Trophoblast cell (in vitro differentiated cells and primary cell): ENCODE measurements at places on chromosomes 5 and 9.

GRCh38 chr5:77302247-77302646 lies 91.8 kb downstream of the PDE8B start:
- no peak for DNase-seq

GRCh38 chr5:139631520-139632165 lies 16.5 kb upstream of the CXXC5 start:
- no peak for DNase-seq

DNA sequence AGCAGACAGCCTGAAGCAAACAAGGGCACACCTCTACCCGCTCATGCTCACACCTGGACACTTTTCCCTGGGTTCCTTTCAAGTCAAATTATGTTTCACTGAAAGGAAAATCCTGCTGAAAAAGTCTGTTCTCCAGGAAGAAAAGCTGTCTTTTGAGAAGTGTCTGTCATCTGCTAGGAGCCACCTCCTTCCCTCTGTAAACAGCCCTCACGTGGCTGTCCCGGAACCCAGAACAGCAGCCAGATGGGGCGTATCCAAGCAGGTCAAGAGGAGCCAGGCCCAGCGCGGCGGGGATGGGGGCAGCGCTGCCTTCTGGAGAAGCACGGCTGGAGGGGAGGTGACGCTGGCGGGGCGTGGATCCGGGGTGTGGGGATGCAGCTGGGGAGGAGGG lies at the start of gene PNPLA7:
Gene PNPLA7, minus strand, starts transcription at position 172 of the 391 bp plus-strand sequence. CDS start 205 bp downstream, outside the sequence.
- DNase-seq: peak; percentile 91

- DNase-seq: no peak
Observed at GRCh38 chr5:170315154-170315553, 17.6 kb upstream of the LCP2 start.

DNA sequence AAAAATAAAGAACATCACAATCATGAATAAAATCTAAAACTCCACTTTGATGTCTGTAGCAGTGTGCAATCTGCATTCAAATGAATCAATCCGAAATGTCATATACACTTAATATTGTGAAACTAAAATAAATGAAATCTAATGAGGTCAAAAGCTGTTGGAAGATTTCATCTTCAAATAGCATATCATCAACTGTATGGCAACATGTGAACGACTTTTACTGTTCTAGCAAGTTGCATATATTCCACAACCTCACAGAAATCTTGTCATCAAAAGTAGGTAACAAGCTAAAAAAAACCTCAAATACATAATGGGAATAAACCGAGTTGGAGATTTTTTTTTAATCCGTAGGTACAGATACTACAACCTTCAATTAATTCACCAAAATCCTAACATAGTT lies 1.2 kb downstream of the PTBP3 start:
- DNase-seq: peak; percentile 28

- peak; percentile 70 for DNase-seq
Observed at GRCh38 chr5:1864896-1865440, 17.8 kb downstream of the IRX4 start.

DNA sequence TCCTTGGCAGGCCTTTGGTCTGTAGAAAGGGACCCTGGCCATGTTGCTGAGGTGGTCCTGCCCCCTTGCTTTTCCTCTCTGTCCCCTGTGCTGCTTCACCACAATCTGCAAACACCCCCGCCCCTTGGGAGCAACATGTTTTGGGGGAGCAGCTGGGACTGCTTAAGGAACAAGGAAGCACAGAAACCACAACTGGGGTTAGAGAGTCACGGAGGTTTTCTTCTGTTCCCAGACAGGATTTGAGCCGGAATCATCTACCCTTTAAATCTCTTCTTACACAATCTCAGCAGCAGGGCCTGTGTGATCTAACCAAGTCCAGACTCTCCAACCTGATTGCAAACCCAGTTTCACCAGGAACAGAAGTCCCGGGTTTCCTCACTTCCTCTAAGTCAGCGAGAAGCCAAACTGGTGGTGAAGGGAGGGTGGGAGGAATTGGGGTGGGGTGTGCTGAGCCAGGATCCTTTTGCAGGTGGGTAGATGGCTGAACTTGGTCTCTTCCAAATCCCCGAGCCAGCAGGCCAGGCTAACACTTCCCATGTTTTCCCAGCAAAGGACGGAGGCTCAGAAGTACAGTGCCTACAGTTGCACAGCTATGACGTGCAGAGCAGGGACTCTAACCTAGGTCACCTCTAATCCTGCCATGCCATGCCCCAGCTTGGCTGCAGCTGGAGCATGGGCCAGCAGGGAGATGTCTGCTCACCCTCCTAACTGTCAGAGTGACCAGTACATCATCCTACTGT lies 25.0 kb downstream of the SH3PXD2B start:
- peak; percentile 53 for DNase-seq

GRCh38 chr5:36206913-36207312 lies 34.8 kb downstream of the NADK2 start:
- DNase-seq: peak; percentile 82

DNA sequence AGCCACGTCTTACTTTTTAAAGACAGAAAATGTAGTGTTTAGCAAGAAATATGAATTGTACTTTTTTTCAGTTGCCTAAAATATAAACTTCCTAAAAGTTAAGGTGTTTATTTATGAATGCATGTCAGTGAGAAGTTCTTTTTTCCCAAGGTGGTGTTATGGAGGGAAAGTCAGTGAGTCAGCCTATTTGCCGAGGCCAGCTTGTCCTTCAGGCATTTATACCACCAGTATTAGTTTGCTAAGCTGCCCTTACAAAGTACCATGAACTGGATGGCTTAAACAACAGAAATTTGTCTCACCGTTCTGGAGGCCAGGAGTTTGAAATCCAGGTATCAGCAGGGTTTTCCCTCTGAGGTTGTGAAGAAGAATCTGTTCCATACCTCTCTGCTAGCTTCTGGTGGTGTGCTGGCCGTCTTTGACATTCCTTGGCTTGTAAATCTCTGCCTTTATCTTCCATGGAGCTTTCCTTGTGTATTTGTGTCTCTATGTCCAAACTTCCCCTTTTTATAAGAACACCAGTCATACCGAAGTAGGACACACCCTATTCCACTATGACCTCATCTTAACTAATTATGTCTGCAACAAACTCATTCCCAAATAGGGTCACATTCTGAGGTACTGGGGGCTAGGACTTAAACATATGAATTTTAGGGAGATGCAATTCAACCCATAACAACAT lies 38.4 kb downstream of the PRKACG start:
- no peak for DNase-seq

GRCh38 chr5:74919041-74919440 lies 52.9 kb upstream of the FAM169A start:
- DNase-seq: no peak

DNA sequence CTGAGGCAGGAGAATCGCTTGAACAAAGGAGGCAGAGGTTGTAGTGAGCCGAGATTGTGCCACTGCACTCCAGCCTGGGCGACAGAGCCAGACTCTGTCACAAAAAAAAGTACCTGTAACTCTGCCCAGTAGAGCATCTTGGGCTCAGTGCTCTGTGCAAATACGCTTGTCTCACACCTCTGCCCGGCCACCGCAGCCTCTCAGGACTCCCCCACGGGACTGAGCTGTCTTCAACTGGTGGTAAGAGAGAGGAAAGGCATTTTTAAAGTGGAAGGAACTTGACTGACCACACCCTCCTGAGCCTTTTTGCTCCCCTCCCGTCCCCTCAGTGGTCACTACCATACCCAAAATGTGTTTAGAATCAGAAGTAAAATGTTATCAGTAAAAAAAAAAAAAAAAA lies 174.3 kb upstream of the PIK3R1 start:
- DNase-seq: no peak

DNA sequence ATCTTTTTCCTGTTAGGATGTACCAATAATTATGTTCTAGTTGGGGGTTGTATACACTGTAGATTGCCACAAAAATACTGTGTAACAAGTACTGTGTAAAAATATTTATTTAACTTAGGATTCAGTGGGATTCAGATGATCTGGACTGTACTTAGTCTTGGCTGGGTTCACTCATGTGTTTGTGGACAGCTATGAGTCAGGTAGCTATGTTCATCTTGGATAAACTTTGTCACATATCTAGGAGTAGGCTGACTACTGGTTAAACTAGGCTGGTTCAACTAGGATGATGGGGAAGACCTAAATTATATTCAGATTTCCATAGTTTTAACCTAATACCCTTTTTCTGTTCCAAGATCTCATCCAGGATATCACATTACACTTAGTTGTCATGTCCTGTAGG lies 32.1 kb upstream of the TNFSF15 start:
- no peak for DNase-seq

GRCh38 chr5:405421-405820 lies 37.6 kb upstream of the EXOC3 start:
- DNase-seq: no peak

GRCh38 chr9:5263351-5264218 lies 32.4 kb downstream of the INSL4 start:
- DNase-seq: no peak

- DNase-seq: peak; percentile 9
Observed at GRCh38 chr9:21078702-21079101, 960 bp upstream of the IFNB1 start.

GRCh38 chr5:90144625-90145327 lies 264.8 kb downstream of the CETN3 start:
- DNase-seq: no peak

DNA sequence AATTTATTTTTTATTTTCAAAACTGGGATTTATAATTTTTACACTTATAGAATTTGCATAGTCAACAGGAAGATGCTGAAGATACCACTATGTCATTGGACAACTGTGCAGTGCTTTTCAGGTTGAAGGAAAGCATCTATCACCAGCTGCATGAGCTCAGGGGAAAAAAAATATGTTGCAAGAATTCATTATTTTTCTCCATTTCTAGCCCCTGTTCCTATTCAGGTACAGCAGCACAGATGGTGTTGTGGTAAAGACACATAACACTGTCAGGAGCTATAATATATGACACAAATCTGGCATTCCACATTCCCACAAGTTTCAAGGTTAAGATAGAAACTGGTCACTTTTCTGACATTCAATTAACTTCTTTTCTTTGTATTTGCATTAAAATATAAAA lies 1088.6 kb downstream of the MAT2B start:
- no peak for DNase-seq

- peak; percentile 50 for DNase-seq
Observed at GRCh38 chr5:78102500-78102899, 192.0 kb downstream of the AP3B1 start.

DNA sequence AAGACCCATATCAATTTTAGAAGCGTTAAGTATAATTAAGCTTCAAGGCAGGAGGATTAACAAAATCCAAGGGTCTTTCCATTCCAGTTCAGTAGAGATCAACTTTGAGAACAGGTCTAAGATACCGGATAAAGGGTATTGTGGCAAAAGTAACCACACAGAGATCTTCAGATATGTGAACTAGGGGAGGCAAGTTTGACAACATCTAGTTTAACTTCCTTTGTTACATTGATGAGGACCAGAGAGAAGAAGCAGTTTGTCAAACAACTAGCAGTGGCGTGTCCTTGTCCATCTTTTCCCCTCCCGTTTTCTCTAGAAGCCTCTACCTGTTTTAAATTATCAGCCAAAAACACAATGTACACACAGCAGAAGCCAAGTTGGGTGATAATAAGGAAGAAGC lies 8.6 kb downstream of the SLC36A2 start:
- no peak for DNase-seq

GRCh38 chr5:157650991-157651611 lies 1.1 kb downstream of the SOX30 start:
- DNase-seq: no peak

- no peak for DNase-seq
Observed at GRCh38 chr9:125125523-125125922, 17.8 kb downstream of the SCAI start.
